Anterior cingulate cortex (tissue), 58 donors: ENCODE measurements at places on chromosomes 1 and 21.
A peak's percentile ranks its signal among the peaks of the same experiment; 100 is the strongest.

- DNase-seq, result no peak
These were observed 271.4 kb downstream of the FOXD2 start for GRCh38 chr1:47709019-47709871.

GRCh38 chr1:42873670-42874069 lies 27.3 kb downstream of the ZNF691 start:
- DNase-seq, result no peak

- no peak for DNase-seq
These were observed 2.1 kb downstream of the SASS6 start for GRCh38 chr1:100130552-100131077.

- no peak for DNase-seq
These were observed 30.7 kb upstream of the IL20 start for GRCh38 chr1:206834711-206835110.

- no peak for DNase-seq
These were observed 26.9 kb upstream of the KCNE2 start for GRCh38 chr21:34336756-34337391.

DNA sequence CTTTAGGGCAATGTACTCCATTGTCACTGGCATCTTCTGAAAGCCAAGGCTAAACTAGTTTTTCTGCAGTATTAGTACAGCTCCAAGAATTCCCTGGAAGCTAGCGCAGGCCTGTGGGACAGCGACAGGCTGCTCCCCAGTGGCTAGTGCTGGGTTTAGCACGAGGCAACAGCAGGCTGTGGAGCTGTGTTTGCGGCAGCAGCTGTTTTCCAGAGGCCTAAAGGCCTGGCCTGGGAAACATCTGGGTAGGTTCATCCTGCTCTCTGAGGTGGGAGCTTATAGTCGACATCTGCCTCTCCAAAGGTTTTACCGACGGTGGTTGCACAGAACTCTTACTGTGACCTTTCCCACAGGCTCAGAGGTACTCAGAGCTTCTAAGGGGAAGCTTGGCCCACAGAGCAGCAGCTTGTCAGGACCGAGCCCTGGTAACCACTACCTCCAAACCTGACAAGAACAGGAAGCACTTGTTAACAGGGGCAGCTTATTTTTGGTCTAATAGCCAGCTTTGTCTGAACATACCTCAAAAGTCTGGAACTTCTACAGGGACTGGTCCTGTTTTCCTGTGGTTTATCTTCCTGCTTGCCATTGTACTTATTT lies 17.2 kb downstream of the CC2D1B start:
- peak; percentile 37 for DNase-seq

DNA sequence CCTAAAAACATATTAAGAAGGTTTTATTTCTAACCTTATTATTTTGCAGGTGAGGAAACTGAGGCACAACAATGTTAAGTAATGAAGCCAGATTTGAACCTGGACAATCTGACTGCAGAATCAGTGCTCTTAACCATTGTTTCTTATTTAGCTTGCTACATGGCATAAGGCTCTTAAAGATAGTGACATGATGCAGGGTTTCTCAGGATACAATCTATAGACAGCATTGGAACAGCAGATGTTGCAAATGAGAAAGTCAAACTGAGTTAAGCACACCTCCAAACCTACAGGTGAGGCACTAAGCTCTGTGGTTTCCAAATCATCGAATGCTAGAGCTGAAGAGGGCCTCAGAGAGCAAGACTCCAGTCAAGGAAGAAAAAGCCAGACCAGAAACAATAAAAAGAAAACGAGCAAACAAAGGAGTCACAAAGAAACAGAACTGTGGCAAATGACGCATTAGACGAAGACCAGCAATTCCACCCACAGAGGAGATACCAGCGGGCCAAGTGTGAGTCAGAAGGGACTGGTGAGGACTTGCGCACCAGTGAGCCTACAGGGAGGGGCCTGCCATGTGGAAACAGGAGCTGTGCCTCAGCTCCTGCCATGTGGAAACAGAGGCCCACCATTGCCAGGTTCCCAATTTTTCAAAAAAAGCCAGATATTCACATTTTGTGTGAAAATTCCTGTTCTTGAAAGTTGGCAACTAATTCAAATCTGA lies 14.4 kb downstream of the CD58 start:
- no peak for DNase-seq

DNA sequence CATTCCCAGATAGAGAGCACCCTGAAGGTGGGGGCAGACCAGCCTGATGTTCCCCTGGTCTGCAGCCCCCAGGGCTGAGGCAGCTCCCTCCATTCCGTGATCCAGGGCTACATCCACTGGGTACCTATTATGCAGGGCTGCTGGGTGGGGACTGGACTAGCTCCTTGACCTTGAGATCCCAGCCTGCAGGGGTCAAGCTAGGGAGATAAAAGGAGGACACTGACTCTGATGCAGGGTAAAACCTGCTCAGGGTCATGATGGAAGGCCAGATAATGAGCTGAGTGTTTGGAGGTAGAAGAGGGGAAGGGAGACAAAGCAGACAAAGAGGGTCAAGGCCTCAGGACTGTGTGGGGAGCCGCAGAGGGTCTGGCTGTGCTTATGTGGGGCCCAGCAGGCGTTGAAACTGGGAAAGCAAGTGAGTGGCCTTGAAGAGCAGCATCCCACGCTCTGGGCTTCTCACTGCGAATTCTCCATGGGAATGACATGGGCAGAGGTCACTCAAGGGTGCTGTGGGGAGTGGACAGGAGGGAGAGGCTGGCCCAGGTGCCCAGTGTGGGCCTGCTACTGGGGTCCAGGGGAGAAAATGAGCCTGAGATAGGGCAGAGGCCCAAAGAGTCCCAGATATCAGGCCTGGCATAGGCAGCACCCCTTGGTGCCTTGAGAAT lies 9.7 kb downstream of the FOXO6 start:
- DNase-seq, result no peak

GRCh38 chr1:41724248-41724647 lies 194.5 kb downstream of the HIVEP3 start:
- no peak for DNase-seq

- no peak for DNase-seq
These were observed 24.6 kb downstream of the RALGPS2 start for GRCh38 chr1:178749581-178750166.

GRCh38 chr1:230807029-230807428 lies 59.8 kb downstream of the CAPN9 start:
- peak; percentile 93 for DNase-seq

DNA sequence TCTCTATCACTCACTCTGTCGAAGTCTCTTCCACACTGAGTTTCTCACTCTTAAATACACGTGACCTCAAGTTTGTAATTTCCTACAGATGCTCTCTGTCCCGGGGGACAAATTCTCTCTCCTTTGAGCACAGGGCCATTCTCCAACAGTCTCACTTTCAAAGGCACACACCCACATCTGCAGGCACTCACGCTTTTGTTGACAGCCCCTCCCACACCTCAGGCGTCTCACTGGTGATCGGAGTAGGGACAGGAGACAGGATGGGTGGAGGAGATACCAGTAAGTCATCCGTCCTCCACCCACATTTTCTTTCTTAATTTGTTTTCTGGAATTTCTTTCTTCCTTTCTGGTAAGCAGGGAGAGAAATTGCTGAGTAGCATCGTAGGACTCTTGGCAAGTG lies 40.6 kb upstream of the GREM2 start:
- DNase-seq, result no peak

GRCh38 chr1:1148061-1148460 lies 25.6 kb upstream of the TTLL10 start:
- DNase-seq, result no peak

DNA sequence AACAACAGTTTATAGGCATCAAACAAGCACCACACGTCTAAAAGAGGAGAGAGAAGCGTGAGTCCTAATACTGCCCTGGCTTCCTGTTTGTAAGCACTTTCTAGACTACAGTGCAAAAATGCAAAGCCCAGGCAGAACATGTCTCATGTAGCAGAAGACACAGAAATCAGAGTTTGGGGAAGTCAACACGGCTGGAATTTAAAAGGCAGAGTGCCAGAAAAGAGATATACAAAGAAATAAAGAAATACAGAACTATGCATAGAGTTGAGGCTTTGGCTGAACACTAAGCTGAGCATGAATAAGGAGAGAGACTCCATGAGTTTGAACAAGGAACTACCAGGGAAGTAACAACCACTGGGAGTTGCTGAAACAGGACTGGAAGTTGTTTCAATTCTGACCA lies 566.6 kb upstream of the NR5A2 start:
- DNase-seq, result no peak

DNA sequence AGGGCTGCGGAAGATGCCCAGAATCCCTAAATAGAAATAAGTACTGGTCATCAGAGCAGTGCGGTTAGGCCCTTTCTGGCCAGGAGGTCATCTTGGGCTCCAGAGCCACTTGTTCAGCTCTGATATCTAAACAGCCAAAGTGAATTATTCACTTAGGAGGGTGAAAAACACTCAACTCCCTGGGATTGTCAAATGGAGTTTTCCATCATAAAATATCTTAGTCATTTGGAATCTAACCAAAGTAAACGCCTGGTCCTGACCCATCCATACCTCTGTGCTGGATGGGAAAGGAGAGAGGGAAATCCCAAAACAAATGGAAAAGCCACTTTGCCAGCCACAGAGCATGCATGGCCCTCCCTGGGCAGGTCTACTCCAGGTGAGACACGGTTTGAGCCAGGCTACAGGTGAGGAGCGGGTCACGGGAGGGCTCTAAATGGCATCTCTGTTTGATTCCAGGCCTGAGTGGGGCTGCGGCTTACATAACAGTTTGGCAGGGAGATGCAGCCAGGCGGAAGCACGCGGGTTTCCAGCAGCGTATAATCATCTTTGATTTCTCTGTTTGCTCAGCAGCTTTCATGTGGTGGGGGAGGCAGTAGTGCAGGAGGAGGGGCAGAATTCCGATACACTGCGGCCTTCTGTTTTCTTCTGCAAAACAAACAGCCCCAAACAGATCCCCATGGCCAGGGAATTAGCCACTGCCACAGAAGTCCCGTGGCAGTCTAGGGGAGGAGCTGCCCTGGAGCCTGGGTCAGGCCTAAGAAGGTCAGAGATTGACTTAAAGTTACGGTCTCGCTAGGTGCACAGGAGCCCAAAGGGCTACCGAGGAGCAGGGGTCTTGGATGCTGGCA lies 59.1 kb upstream of the ZNF648 start:
- DNase-seq, result peak; percentile 52

DNA sequence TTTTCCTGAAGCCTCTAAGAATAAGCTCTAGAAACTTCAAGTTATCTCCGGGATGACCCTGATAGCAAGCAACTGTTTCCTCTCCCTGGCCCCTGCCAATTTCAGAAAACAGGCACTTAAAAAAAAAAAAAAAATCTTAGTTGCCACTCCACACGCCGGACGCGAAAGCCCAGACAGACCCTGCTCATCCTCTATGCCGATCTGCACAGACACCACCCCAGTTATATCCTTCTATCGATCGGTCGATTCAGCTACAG lies 1.7 kb downstream of the ANP32E start:
- DNase-seq, result no peak

DNA sequence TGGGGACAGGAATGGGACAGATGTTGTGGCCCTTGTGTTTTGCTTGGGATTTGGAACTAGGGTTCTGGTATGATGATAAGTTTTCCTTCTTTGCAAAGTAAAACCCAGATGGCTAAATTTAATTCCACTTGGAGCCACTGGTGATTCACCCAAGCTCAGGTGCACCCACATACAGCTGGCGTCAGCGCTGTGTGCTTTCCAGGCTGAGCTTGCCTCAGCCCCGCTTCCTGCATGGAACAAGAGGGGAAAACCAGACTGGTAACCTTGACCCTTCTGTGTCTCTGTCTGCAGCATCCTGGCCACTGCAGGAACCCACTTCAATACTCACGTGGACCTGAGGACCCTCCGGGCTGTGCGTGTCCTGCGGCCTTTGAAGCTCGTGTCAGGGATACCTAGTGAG lies 94.2 kb downstream of the CACNA1E start:
- no peak for DNase-seq

- no peak for DNase-seq
These were observed 398.3 kb upstream of the POU3F1 start for GRCh38 chr1:38444770-38445442.

DNA sequence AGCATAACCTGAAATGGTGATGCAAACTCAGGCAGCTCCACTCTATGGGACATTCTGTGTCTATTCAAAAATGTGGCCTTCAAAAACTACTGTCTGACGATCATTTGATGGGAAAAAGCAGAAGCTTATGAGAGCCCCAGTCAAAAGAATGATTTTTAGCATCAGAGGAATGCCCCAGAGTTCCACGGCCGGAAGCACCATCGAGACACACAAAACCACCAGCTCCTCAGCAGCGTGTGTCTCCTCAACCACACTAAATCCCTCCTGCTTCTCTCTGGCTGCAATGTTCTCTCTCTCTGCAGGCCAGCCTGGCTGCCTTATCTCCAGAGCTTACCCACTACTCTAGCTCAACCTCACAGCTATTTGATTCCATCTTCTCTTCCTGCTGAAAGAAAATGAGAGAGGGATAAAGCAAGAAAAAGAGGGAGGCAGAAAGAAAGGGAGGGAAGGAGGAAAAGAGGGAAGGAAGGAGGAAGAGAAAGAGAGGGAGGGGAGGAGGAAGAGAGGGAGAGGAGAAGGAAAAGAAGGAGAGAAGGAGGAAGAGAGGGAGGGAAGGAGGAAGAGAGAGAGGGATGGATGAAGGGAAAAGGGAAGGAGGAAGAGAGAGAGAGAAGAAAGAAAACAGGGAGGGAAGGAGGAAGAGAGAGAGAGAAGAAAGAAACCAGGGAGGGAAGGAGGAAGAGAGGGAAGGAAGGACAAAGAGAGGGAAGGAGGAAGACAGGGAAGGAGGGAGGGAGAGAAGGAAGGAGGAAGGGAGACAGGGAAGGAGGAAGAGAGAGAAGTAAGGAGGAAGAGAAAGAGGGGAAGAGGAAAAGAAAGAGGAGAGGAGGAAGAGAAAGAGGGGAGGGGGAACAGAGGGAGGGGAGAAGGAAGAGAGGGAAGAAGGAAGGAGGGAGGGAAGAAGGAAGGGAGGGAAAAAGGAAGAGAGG lies 33.5 kb upstream of the LAPTM5 start:
- no peak for DNase-seq

DNA sequence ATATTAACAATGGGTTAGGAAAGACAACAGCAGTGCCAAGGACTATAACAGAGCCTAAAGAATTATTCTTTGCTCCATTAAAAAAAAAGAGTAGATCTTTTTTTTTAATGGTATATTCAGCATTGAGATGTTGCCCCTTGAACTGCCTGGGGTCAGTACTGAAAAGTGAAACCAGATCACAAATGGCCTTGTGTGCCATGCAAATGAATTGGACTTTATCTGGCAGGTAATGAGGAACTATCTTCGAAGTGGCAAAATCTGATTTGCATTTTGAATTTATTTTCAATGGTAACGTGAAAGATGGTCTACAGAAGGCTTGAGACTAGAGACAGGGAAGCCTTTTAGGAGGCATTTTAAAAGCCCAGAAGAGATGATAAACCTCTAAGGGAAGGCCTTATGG lies 21.4 kb upstream of the PKN2 start:
- DNase-seq, result no peak

DNA sequence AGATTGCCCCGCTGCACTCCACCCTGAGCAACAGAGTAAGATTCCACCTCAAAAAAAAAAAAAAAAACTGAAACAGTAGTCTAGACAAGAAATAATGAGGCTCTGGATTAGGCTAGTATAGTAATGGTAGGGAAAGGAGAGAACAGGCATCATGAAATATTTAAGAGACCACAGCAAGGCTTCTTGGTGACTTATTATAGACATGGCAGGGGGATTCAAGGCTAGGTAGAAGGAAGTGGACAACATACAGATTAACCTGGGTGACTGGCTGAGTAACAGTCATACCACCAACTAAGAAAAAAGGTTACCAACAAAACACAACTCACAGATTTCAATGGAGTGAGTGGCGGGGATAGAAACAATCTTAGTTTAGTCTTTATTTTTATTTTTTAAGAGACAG lies 8.3 kb downstream of the NVL start:
- no peak for DNase-seq
